ENCODE measurements at places on chromosomes 3 and 15. TPM values are rescaled to one million over a fixed set of nuclear protein-coding genes. Genes with fewer than 3 reads are reported as not detected.

The ZNF501 gene
- 5.3 TPM for total RNA-seq

DNA sequence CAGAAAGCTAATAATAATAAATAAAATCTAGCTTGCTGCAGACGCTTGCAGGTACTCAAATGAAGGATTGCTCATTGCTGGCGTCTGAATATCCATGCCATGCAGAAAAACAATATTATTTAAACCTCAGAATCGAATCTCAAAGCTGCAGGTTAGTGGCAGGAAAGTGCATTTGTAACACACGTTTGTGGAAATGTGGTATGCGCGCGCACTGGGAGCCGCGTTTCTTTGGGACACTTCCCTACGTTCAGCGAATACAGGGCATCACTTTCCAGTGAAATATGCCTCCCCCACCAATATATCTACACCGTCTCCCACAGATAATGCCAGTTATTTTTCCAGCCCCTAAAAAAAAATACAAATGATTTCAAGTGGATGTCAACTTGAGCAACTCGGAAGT is 37.1 kb downstream of the ZIC4 start:
- H3K4me3 ChIP-seq: peak overlapping the region; percentile 1
- peaks cover 4% of the 10 kb centered on the region for H3K4me1 ChIP-seq
- peaks cover 100% of the 10 kb centered on the region for H3K27me3 ChIP-seq
- no peaks in the 10 kb centered on the region for H3K36me3 ChIP-seq
- no peak for DNase-seq

The UBP1 gene
- 82.2 TPM for total RNA-seq

DNA sequence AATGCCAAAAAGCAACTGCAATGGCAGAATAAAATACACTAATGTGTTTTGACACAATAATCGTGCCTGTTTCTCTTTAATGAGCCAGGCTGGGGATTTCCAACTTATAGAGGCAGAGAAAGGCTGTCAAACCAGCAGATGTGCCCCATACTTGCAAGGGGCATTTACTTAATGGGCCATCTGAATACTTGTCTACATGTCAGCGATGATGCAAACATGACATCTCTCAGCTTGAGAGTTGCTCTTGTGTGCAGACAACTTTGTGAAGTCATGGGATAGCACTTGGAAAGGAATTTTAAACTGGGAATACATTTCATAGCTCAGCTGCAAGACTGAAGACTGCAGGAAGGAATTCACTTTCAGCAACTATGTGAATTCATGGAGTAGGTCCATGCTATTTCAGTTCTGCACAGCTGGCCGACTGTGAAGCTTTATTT is 127.4 kb upstream of the ADAMTS9 start:
- H3K4me1 ChIP-seq: peaks cover 11% of the 10 kb centered on the region
- no peak overlapping the region for H3K4me3 ChIP-seq
- no peaks in the 10 kb centered on the region for H3K27me3 ChIP-seq
- H3K27ac ChIP-seq: peak overlapping the region; percentile 54

The SI gene
- not detected for total RNA-seq

- no peaks in the 10 kb centered on the region for H3K27me3 ChIP-seq
- H3K4me3 ChIP-seq: no peak overlapping the region
- no peaks in the 10 kb centered on the region for H3K36me3 ChIP-seq
Observed at GRCh38 chr3:182568261-182568660, 225.0 kb upstream of the ATP11B start.

GRCh38 chr3:171834461-171834801 is 8.7 kb upstream of the TMEM212 start:
- no peaks in the 10 kb centered on the region for H3K36me3 ChIP-seq
- peak overlapping the region; percentile 3 for H3K27ac ChIP-seq
- no peak for DNase-seq
- no peak overlapping the region for H3K4me3 ChIP-seq
- peaks cover 8% of the 10 kb centered on the region for H3K4me1 ChIP-seq
- no peaks in the 10 kb centered on the region for H3K27me3 ChIP-seq

DNA sequence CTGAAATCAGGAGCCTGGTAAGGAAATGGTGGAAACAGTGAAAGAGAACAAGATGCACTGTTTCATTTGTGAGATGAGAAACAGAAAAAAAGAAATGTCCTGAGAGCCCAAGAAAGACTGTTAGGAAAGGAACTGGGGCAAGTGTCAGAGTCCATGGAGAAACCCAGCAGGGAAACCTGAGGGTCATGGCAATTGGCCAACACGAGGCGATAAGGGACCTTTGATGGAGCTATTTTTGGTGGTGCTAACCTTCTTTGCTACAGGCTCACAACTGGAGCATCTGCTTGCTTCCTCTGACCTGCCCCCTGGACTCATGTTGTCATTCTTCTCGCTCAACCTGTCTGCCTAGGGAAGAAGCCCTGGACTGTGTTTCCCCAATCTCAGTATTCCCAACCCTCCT is 4.2 kb upstream of the TMEM41A start:
- no peak for DNase-seq
- no peaks in the 10 kb centered on the region for H3K36me3 ChIP-seq
- H3K27me3 ChIP-seq: no peaks in the 10 kb centered on the region
- no peak overlapping the region for H3K4me3 ChIP-seq
- no peaks in the 10 kb centered on the region for H3K4me1 ChIP-seq

- H3K27me3 ChIP-seq: peaks cover 5% of the 10 kb centered on the region
- H3K4me1 ChIP-seq: no peaks in the 10 kb centered on the region
- H3K27ac ChIP-seq: peak overlapping the region; percentile 60
- H3K4me3 ChIP-seq: no peak overlapping the region
Observed at GRCh38 chr3:133887803-133888703, 7.6 kb downstream of the RAB6B start.

The CYP19A1 gene
- not detected for total RNA-seq

GRCh38 chr3:142444343-142444742 is 3.5 kb downstream of the XRN1 start:
- peaks cover 2% of the 10 kb centered on the region for H3K4me1 ChIP-seq
- H3K27ac ChIP-seq: no peak overlapping the region
- DNase-seq: no peak
- no peak overlapping the region for H3K4me3 ChIP-seq
- H3K27me3 ChIP-seq: no peaks in the 10 kb centered on the region

The NPAP1 gene
- 0.18 TPM for total RNA-seq

- H3K27me3 ChIP-seq: no peaks in the 10 kb centered on the region
- no peak overlapping the region for H3K27ac ChIP-seq
- no peak overlapping the region for H3K4me3 ChIP-seq
- no peaks in the 10 kb centered on the region for H3K36me3 ChIP-seq
- no peaks in the 10 kb centered on the region for H3K4me1 ChIP-seq
Observed at GRCh38 chr3:73656241-73656890, 31.6 kb upstream of the PDZRN3 start.

DNA sequence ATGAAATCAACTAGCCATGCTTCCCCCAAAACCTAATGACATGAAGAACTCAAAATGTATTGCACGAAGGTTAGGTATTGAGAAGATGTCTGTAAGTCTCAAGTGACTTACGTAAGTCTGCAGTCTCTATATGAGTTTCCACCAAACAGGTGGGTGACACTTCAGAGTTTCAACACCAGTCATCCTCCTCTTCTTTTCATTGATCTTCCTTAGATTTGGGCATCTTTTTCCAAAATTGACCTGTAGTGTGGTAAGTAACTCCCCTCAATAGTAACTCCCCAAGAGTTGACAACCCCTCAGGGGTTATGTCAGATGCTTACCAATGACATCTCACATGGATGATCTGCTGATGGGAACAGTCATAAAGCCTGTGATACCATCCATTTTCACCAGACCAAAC is 46.1 kb downstream of the GPR176 start:
- peaks cover 2% of the 10 kb centered on the region for H3K4me1 ChIP-seq
- no peak for DNase-seq
- H3K27ac ChIP-seq: no peak overlapping the region
- no peaks in the 10 kb centered on the region for H3K27me3 ChIP-seq

GRCh38 chr15:97174886-97175540 is 785.5 kb upstream of the ARRDC4 start:
- H3K4me1 ChIP-seq: no peaks in the 10 kb centered on the region
- H3K27ac ChIP-seq: no peak overlapping the region
- no peaks in the 10 kb centered on the region for H3K27me3 ChIP-seq
- no peaks in the 10 kb centered on the region for H3K36me3 ChIP-seq
- DNase-seq: no peak

DNA sequence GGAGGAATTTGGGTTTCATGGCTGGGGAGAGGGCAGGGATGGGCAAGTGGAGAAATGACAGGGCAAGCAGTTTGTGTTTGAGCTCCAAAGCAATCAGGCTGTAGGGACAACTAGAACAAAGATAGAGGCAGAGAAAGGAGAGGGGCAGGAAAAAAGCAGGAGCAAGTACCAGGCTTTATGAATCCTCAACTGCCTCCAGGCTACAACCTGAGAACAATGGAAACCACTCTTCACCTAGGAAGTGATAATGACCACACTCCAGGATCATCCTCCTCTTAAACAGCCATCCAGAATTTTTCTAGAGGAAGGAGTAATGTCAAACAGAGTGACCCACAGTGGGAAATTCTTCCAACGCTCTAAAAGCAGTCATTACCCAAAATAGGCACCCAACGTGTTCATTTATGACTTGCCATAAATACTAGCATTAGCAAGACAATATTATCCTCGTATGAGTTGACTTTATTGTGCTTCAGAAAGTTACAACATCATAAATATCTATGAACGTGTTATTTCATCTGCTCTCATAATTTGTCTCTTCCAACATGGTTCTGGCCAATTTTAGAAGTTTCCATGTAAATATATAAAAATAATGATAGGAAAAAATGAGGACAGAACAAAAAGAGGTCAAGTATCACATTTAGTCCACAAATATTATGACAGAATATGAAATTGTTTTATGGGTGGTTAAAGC is 50.5 kb downstream of the TNFAIP8L3 start:
- no peak overlapping the region for H3K27ac ChIP-seq
- peaks cover 6% of the 10 kb centered on the region for H3K4me1 ChIP-seq
- no peak overlapping the region for H3K4me3 ChIP-seq
- no peak for DNase-seq
- no peaks in the 10 kb centered on the region for H3K36me3 ChIP-seq

DNA sequence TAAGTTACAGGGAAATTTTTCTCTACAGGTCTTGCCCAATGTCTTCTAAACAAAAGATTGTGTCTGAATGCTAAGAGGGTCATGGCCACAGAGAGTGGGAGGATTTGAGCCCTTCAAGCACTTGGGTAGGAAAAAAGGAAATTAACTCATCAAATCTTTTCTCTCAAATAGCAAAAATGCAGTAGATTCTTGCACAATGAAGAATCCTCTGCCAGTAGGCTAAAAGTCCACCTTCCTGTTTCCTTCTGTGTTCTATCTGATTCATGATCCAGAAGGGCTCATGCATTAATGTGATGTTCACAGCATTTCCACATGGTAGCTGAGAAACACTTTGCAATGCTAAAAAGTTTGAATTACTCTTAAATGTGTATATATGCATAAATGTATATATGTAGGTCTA is 177.1 kb downstream of the CD47 start:
- H3K36me3 ChIP-seq: no peaks in the 10 kb centered on the region
- H3K27me3 ChIP-seq: no peaks in the 10 kb centered on the region
- no peaks in the 10 kb centered on the region for H3K4me1 ChIP-seq
- H3K4me3 ChIP-seq: no peak overlapping the region
- H3K27ac ChIP-seq: no peak overlapping the region

GRCh38 chr3:144112437-144112836 is 140.8 kb downstream of the DIPK2A start:
- H3K4me1 ChIP-seq: no peaks in the 10 kb centered on the region
- H3K27ac ChIP-seq: no peak overlapping the region
- no peaks in the 10 kb centered on the region for H3K36me3 ChIP-seq
- H3K27me3 ChIP-seq: no peaks in the 10 kb centered on the region
- no peak overlapping the region for H3K4me3 ChIP-seq

DNA sequence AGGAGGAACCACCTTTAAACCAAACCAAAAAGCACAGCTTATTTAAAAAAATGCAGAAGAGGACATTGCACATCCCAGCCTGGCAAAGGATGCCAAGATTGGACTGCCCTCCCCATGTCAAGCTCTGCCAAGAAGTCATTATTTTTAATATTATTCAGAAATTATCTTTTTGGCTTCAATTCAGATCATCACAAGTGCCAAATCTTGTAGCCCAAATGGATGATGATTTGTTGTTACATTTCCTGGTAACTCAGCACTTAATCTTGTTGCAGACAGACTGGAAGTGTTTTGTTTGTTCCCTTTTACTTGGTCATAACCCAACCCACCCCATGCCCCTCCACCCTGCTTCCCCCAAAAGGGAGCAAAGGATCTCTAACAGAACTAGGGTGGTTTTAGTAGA is 28.1 kb upstream of the LXN start:
- H3K36me3 ChIP-seq: peaks cover 6% of the 10 kb centered on the region
- H3K27ac ChIP-seq: no peak overlapping the region
- H3K4me1 ChIP-seq: no peaks in the 10 kb centered on the region
- DNase-seq: no peak

GRCh38 chr3:164208048-164208447 is 870.2 kb downstream of the SI start:
- no peaks in the 10 kb centered on the region for H3K4me1 ChIP-seq
- no peak for DNase-seq
- H3K4me3 ChIP-seq: no peak overlapping the region
- H3K27me3 ChIP-seq: no peaks in the 10 kb centered on the region

DNA sequence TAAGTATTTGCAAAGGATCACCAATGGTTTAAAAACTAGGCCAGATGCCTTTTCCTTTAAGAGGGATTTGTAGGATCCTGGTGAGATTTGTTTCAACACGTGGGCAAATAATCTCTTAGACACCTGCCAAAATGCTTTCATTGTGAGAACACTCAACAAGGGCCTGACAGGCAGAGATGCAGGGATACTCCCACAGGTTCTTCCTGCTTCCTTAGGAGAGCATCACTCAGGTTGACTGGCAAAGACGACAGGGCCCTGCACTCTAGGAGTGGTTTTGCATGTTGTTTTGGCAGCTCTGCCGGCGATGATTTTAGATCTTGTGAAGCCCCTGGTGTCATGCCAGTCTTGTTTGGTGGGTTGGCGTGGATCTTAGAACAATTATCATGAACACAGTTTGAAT is 184.5 kb downstream of the NR1D2 start:
- DNase-seq: no peak
- no peak overlapping the region for H3K4me3 ChIP-seq
- H3K27me3 ChIP-seq: peaks cover 37% of the 10 kb centered on the region
- no peaks in the 10 kb centered on the region for H3K4me1 ChIP-seq
- H3K27ac ChIP-seq: no peak overlapping the region
- H3K36me3 ChIP-seq: no peaks in the 10 kb centered on the region

DNA sequence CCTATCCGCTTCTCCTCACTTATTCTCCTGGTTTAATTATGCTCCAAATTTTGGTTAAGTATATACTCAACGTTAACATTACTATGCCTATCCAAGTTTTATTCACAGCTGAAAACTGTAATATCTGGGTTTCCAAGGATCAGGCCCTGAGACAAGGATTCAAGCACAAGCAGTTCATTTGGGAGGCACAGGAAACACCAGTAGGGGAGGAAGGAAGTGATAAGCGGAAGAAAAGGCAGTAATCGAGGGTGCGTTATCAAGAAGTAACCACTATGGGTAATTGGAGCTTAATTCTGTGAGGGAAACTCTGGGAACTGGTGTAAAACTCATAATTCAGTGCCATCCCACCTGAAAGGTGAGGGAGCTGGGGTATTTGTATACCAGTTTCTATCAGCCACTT is 120.3 kb downstream of the KCNAB1 start:
- H3K4me3 ChIP-seq: no peak overlapping the region
- no peaks in the 10 kb centered on the region for H3K4me1 ChIP-seq
- H3K27me3 ChIP-seq: peaks cover 65% of the 10 kb centered on the region
- no peak overlapping the region for H3K27ac ChIP-seq
